ENCODE measurements at places on chromosomes 12 and 14.

GRCh38 chr14:75430116-75430515 is 2.3 kb downstream of the JDP2 start:
- DNase-seq: no peak

- DNase-seq: no peak
Measured at GRCh38 chr14:104700747-104701217, 11.4 kb downstream of the INF2 start.

DNA sequence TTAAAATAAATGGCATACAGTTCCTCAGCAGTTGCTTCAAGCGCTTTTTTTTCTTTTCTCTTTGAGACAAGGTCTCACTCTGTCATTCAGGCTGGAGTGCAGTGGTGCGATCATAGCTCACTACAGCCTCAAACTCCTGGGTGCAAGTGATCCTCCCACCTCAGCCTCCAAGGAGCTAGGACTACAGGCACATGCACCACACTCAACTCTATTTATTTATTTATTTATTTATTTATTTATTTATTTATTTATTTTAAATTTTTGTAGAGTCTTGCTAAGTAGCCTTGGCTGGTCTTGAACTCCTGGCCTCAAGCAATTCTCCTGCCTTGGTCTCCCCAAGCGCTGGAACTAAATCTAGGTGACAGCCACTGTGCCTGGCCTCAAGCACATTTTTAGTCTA is 132.0 kb downstream of the MED13L start:
- DNase-seq: no peak

DNA sequence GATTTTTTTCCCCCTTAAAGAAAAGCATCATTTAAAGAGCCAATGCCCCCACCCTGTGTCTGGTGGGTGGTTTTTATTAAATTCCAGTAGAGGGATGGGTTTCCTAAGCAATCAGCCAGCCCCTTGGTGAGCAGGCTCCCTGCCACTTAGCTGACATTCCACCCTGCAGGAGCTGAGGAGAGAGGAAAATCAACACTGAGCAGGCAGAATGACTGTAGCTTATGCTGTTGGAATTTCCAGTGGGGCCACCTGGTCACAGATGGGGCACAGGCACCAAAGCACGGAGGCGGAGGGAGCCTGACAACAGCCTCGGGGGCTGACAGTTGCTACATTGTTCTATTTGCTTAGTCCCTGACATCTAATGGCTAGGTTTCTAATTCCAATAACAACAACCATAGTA is 127.7 kb downstream of the TMEM30B start:
- DNase-seq: no peak

DNA sequence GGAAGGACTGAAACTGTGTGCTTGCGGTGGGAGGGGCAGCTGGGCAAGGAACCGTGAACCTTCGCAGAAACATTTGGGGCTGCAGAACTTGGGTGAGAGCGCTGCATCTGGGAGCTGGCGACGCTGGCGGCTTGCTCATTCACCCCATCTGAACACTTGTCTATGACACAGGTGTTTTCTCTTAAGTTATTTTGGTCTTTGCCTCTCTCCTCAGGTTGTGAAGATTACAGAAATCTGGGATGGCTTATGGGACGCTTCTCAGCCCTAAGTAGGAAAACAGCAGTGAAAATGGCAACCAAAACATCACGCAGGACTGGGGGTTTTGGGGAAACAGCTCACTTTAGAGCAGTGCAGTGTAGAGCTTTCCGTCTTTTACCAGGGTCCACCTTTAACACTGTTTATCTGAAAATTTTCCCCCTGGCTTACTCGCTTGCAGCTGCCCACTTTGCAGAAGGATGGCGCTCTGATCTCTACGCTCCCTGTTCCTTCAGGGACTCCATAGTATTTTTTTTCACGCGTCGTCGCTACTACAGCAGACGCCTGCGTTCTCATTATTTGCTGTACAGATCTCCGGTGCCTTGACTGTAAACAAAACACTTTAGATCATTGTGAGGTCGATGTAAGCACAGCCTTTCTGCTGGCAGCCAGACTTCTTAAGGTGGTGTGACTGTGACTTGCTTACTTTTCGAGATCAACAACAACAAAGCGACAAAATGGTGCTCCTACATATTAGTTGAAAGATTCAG is 2.7 kb upstream of the CDKN1B start:
- no peak for DNase-seq

GRCh38 chr12:39227218-39227617 is 215.7 kb downstream of the KIF21A start:
- DNase-seq: no peak

DNA sequence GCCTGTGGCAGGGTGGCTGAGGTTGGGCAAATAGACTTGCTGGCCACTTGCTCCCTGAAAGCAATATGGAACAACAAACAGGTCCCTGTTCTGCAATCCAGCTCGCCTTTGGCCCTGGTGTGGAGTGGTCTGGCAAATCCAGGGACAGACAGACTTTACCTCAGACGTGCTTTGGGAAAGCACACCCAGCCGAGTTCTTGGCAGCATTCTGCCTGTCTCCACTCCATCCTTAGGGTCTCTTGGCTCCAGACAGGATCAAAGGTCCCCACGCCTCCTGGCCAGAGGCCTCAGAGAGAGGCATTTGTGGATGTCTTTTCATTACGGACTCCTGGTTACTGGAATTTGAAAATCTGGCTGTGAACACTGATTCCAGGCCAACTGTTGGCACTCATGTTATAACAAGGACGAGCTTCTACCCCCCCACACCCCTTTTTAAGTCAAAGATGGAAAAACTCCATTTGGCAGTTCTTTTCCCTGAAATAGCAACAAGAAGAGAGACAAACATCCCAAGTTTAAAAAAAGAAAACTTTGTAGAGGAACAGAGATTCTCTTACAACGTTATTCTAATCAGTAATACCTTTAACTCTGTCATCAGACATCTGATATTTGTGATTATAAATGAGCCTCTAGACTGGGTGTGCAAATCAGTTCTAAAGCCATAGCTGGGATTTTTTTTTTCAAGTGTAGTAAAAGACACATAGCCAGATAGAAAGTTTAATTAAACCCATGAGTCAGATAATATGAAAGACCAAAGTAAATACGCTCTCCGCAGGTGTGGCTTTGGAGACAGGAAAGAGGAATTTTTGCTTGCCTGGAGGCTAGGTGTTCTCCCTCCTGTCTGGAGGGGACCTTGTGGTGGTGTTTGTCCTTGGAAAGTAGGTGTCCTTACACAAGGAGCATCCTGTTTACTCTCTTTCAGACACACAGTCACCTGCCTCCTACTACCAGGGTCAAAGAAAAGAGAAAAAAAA is 60.7 kb downstream of the GALNT8 start:
- DNase-seq: no peak

GRCh38 chr12:69008520-69008919 is 75.5 kb upstream of the CPM start:
- no peak for DNase-seq

DNA sequence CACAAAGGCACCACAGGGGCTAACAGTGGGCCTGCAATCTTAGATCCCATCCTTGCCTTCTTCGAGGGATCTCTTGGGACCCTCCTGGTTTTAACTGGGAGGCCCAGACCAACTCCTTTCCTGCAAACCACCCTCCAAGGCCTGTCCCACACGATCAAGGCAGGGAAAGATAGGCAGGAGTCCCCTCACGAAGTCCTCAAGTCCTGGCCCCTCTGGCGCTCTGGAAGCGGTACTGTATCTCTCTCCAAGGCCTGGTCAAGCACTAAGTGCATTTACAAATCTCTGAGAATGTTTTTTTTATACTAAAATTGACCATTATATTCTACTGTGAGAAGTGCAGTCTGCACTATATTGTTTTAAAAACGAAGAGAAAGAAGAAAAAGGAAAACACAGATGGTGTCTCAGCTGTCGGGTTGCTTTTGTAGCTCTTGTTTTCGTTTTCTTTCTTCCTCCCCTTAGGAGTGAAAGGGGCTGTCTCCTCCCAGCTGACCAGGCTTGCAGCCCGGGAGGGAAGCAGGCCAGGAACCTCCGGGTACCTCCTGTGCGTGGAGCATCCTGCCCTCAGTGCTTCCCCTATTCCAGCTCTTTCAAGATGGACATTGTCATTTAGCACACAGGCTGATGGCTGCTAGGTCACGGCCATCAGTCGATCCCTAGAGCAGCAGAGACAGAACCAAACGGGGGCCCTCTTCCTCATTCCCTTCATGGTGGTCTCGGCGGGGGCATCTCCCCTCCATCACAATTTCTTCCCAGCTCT is 56.7 kb downstream of the FAM222A start:
- no peak for DNase-seq

DNA sequence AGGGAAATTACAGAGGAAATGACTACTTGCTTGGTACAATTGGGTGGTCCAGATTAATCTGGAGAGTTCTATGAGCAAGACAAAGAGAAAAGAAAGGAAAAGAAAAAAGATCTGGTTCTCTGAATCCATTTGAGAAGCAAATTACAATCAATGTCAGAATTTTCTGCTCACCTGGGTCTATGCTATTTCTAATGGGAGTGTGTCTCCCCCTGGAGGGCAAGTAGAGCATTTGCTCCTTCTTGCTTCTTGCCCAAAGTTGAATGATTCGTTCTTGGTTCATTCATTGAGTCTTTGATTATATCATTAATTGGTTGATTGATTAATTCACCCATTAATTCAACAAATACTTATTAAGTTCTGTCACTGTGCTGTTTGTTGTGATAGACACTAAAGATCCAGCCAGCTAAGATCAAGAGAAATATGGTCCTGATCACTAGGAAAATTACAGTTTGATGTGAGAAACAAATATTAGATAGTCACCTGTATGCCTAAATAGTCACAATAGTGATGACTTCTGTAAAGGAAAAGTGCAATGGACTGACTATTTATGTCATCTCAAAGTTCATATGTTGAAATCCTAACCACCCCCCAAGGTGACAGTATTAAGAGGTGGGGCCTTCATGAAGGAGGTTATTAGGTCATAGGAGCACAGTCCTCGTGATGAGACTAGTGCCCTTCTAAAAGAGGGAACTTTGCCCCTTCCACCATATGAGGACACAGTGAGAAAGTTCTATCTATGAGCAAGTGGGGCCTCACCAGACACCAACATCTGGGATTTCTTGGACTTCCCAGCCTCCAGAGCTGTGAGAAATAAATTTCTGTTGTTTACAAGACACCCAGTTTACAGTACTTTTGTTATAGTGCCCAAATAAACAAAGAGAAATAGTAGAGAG is 8.0 kb upstream of the ASB8 start:
- no peak for DNase-seq

DNA sequence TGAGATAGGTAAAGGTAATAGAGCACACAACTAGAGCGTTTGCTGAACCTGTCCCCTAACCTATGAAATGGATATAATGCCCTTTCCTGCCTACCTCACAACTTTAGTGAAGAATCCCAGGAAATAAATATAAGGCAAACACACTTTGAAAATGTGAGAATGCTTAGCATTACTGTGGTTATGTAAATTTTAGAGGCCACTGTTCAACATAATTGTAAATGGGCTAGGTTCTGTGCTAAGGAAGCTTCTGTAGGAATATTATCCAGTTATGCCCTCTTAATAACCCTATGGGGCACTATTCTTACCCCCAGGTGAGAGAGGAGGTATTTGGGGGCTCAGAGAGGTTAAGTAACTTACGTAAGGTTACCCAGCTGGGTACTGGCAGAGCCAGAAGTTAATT is 92.5 kb upstream of the TMEM233 start:
- DNase-seq: no peak

- DNase-seq: no peak
Measured at GRCh38 chr14:64688811-64689281, 15.4 kb upstream of the PLEKHG3 start.

DNA sequence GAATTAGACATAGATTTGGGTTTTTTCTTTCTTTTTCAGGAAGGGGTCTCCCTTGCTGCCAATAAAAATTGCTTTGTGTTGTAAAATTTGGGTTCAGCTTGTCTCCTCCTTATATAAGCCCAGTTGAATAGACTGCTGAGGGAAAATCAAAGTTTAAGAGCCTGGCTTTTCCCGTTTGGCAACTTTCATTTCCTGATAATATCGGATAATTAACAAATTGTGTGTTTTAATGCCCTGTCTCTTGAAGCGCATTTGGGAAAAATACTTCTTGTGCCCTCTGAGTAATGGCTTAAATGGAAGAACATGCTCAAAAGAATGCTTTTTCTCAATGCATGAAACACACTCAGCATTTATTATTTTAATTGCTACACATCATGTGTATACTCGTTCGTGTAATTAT is 198.0 kb upstream of the DCN start:
- DNase-seq: no peak

DNA sequence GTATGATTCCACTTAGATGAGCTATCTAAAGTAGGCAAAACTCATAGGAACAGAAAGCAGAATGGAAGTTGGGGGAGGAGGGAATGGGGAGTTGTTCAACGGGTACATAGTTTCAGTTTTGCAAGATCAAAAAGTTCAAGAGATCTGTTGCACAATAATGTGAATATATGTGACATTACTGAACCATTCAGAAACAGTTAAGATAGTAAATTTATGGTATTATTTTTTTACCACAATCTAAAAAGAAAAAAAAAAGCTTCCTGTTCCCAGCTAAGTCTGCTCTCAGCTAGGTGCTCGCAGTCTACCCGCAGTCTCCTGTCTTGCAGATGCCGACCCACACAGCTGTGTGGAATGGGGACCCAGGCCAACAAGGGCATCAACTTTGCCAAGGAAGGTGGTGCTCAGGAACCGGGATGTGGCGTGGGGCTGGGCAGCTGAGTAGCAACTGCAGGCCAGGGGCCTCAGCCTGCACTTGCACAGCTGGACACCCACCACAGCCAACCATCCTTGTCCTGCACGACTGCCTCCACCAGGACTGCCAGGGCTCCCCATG is 15.3 kb upstream of the ANO6 start:
- no peak for DNase-seq

- no peak for DNase-seq
Measured at GRCh38 chr12:52615208-52615868, 3.0 kb downstream of the KRT73 start.

DNA sequence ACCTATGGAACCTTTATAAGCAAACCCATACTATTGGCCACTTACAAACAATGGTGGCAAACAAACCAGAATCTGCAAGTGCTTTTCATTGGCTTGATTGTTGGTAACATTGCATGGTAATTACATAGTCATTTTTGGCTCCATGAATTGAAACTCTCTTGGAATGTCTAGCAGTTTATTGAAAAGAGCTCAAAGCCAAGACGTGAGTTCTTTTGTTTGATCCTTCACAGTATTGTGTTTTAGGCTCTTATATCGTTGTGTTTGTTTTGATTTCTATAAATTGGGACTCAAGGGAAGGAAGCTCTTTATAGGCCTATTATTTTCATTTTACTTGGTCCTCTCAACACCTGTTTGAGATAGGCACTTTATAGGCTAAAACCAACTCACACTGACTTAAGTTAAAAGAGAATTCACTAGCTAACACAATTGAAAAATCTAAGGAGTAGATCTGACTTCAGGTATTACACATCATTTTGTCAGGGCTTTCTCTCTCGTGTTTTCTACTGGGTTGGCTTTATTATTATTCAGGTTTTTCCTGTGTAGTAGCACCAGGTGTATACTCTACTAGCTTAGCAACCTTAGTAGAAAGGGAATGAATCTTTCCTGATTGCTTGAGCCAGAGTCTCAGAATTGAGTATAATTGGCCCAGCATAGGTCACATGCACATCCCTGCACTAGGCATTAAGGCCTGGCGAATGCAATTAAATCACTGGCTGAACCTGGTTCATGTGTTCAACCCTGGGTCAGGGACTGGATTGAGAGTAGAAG is 341.4 kb downstream of the RAD51B start:
- DNase-seq: no peak
